ENCODE measurements at places on chromosomes 13 and 19. TPM values are rescaled to one million over a fixed set of nuclear protein-coding genes. Genes with fewer than 3 reads are reported as not detected.

DNA sequence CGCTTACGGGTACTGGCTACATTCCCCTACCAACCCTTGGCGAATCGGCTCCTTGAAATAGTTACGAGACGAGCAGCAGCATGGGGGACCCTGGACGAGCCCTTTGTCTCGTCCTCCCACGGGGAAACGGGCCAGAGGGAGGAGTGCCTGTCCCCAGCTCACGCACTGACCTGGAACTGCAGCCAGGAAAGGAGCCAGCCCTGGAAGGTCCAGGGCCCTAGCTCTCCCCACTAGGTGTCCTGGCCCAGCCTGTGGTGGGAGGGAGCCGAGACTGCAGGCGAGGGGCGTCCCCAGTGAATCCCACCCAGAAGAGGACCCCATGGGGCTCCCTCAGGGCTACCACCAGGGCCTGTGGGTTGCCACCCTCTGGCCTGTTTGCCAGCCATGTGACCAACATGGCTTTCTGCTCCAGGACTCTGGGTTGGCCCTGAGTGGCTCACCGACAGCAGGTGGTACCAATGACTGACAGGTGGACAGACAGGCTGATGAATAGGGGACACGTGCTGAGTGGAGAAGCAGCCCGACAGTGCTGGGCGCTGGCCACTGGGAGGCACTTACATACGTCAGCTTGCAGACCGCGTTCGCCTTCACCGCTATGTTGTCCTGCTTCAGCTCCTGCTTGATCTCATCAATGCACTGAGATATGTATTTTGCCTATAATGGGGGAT is 13.2 kb downstream of the AP3D1 start:
- H3K27me3 ChIP-seq = peaks cover 2% of the 10 kb centered on the region
- no peak overlapping the region for H3K4me3 ChIP-seq
- no peak for DNase-seq
- H3K27ac ChIP-seq = no peak overlapping the region
- H3K4me1 ChIP-seq = no peaks in the 10 kb centered on the region

DNA sequence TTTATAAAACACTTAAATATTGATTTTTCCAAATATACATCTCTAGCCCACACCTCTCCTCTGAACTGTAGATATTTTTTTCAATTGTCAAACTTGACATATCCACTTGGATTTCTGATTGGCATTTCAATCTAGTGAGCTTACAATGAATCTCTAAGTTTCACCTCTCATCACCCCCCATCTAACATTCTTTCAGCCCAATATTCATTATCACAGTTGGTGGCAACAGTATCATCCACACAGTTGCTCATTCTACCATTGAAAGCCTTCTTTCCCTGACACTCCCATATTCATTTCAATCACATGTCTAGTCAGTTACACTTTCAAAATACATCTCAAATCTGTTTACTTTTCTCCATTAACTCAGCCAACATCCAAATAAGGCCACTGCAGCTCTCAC is 385.2 kb downstream of the PCDH20 start:
- H3K4me1 ChIP-seq = no peaks in the 10 kb centered on the region
- no peaks in the 10 kb centered on the region for H3K27me3 ChIP-seq
- H3K4me3 ChIP-seq = no peak overlapping the region
- no peak for DNase-seq
- H3K36me3 ChIP-seq = no peaks in the 10 kb centered on the region
- H3K27ac ChIP-seq = no peak overlapping the region

DNA sequence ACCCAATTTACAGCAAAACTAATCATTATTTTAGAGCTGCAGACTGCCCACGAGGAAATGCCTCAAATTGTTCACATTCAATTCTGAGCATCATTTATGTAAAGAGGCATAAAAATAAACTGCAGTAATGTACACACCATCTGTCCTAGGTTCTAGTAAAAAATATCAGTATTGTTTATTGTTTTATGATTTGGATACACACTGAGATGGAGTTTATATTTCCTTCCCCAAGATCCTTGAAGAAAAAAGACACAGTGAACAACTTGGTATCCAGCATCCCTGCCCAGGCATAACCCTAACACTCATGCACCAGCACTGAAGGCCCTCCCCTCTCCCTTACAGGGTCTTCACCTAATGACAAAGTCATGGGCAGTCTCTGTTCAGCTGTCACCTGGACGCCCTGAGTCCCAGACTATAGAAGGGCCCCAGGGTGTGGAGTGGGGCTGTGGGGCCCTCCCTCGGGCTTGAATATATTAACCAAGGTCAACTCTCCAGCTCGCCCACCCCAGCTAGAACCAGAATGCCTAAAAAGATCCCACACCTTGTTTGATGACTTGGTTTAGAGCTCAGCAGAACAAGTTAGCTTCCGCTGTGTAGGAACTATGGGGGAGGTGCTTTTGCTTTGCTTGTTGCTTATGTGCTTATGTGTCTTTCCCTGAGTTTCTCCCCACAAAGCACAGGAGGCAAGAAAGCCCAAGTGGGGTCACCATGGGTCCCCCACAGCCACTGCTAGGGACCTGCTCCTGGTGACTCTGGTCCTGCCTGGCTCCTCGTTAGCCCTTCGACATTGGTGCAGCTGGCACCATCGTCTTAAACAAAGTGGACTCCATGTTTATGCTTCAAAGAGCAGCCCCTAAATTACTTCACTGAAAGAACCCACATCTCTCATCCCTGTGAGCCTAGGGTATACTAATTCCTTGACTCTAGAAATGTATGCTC is 111.1 kb downstream of the COL4A1 start:
- peaks cover 4% of the 10 kb centered on the region for H3K27me3 ChIP-seq
- H3K4me3 ChIP-seq = no peak overlapping the region
- H3K36me3 ChIP-seq = peaks cover 39% of the 10 kb centered on the region
- no peak for DNase-seq
- H3K4me1 ChIP-seq = peaks cover 8% of the 10 kb centered on the region

DNA sequence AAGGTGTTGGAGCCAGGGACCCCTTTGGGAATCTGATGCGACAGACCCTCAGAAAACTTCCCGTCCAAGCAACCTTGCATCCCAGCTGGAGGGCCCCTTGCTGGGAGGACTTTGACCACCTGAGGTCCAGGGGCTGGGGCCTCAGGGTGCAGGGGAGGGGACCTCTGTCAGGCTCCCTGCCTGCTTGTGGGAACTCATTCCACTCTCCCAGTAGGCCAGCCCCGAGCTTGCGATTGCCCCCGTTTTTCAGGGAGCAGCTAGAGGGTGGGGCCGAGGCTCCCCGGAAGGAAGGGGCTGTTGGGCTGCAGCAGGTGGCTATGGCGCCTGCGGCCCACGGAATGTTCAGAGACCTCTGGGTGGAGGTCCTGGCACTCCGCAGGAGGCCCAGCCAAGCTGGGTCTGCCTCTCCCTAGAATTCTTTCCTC is 2.8 kb downstream of the GNA11 start:
- H3K27me3 ChIP-seq = no peaks in the 10 kb centered on the region
- DNase-seq = no peak
- H3K27ac ChIP-seq = no peak overlapping the region
- H3K4me3 ChIP-seq = no peak overlapping the region
- no peaks in the 10 kb centered on the region for H3K36me3 ChIP-seq

- no peak overlapping the region for H3K27ac ChIP-seq
- DNase-seq = no peak
- H3K4me1 ChIP-seq = no peaks in the 10 kb centered on the region
Measured at GRCh38 chr13:66446413-66446812, 783.7 kb downstream of the PCDH9 start.

DNA sequence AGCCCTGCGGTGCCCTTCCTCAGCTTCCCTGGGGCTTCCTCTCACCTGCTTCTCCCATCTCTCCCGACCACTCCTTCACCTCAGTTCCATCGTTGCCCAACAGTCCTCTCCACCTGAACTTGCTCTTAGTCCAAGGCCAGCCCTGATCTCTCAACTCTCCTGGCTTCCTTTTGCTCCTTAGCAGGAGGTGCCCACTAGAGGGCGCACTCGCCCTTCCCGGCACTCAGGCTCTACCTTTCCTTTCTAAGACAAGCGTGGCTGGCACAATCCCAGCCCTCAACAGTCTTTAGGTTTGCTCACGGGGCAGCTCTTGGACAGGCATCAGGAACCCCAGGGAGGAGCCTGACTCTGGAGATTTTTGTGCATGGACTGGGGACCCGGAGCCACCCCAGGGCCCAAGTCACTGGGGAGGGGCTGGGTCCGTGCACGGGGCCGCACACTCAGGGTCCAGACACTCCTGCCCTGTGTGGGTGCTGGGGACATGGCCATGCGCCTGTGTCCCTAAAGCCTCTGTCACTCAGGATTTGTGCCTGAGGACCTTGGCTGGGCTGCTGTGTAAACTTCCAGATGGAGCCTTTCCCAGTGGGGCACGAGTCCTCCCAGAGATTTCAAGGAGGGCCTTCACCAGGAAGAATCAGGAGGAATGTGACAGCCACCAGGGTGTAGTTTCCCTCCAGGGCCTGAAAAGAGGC is 12.1 kb upstream of the CEACAM8 start:
- peak; percentile 44 for DNase-seq
- H3K4me1 ChIP-seq = no peaks in the 10 kb centered on the region
- no peak overlapping the region for H3K4me3 ChIP-seq

GRCh38 chr13:59584761-59585670 is 578.7 kb downstream of the DIAPH3 start:
- H3K4me3 ChIP-seq = no peak overlapping the region
- H3K36me3 ChIP-seq = no peaks in the 10 kb centered on the region
- peaks cover 16% of the 10 kb centered on the region for H3K27me3 ChIP-seq

- no peak overlapping the region for H3K27ac ChIP-seq
- H3K36me3 ChIP-seq = peaks cover 14% of the 10 kb centered on the region
- no peaks in the 10 kb centered on the region for H3K4me1 ChIP-seq
Measured at GRCh38 chr19:16911046-16911445, 22.2 kb downstream of the F2RL3 start.

- no peaks in the 10 kb centered on the region for H3K27me3 ChIP-seq
- H3K4me3 ChIP-seq = no peak overlapping the region
- no peak for DNase-seq
Measured at GRCh38 chr13:70842062-70842644, 733.9 kb upstream of the KLHL1 start.

- no peak for DNase-seq
- peak overlapping the region; percentile 97 for H3K27ac ChIP-seq
- peaks cover 22% of the 10 kb centered on the region for H3K4me1 ChIP-seq
- peaks cover 2% of the 10 kb centered on the region for H3K27me3 ChIP-seq
- H3K4me3 ChIP-seq = peak overlapping the region; percentile 86
Measured at GRCh38 chr19:56139847-56140582, 1.1 kb upstream of the ZNF444 start.

DNA sequence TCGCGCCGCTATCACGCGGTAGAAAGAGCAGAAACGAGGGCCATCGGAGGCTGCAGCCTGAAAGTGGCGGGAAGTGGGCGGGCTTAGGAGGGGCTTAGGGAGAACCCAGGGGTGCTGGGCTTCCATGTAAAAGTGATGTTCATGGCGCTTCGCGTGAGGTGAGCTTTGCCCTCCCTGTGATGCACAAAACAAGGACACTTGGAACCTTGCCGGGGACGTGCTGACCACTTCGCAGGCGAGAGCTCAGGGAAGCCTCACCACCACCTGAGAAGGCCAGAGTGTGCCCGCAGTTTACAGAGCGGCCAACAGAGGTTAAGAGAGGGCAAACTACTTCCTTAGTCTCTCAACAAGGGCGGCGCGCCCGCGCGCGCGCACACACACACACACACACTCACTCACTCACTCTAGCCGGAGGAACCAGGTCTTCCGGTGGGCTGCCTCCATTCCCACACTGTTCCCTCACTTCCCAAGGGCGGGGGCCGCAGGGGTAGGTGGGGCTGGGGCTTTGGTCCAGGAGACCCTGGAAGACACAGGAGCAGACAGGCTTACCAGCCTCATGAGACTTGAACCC is 651 bp downstream of the GAPDHS start:
- peaks cover 7% of the 10 kb centered on the region for H3K4me1 ChIP-seq
- peak; percentile 9 for DNase-seq
- no peaks in the 10 kb centered on the region for H3K36me3 ChIP-seq

- peaks cover 4% of the 10 kb centered on the region for H3K27me3 ChIP-seq
- H3K36me3 ChIP-seq = no peaks in the 10 kb centered on the region
- peak overlapping the region; percentile 54 for H3K4me3 ChIP-seq
Measured at GRCh38 chr13:99125326-99125915, 75.2 kb upstream of the UBAC2 start.

ZNF614 gene
- total RNA-seq = 6.5 TPM

LYPD3 gene
- 0.17 TPM for total RNA-seq

ZNF557 gene
- 7.4 TPM for total RNA-seq

RASGRP4 gene
- not detected for total RNA-seq

SYT3 gene
- not detected for total RNA-seq

ZNF576 gene
- total RNA-seq = 18.1 TPM

PLK5 gene
- 0.95 TPM for total RNA-seq

ZNF66 gene
- 1.4 TPM for total RNA-seq

FGF21 gene
- not detected for total RNA-seq

CFD gene
- total RNA-seq = 0.91 TPM
